ENCODE measurements at places on chromosomes 4 and X.

DNA sequence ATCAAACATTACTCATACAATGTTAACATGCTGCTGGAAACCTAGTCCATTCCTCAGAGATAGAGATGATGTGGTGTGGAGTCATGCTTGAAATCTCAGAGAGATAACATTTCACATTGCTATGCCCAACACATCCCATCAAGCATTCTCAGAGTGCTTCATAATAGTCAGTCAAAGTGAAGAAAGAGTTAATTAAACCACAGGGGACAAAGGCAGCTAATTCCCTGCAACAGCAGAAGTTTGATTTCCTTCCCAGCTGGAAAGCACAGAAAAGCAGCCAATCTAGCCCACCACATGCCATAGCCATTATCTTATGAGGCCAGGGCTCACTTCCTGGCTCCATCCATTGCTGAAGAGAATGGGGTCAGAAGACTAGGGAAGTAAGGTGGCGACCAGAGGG lies 8.9 kb downstream of the KDR start:
- no peak for DNase-seq

DNA sequence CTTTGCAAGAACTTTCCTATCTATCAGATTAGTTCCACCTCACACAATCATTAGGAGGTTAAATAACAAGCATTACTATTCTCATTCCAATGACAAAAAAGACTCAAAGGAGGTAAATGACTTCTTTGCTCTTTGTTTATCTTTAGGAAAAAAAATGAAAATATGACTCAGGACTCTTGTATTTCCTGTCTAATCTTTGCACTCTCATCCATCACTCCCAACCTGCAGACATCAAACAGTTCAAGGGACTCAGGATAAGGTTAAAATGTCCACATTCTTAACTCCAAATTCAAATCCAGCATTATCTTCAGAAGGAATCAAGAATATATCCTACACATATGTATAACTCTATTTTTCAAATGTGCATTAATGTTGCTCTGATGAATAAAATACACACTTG lies 139.6 kb downstream of the UNC5C start:
- DNase-seq, result no peak

- no peak for DNase-seq
Measured at GRCh38 chr4:14419516-14419915, 582.8 kb upstream of the CPEB2 start.

DNA sequence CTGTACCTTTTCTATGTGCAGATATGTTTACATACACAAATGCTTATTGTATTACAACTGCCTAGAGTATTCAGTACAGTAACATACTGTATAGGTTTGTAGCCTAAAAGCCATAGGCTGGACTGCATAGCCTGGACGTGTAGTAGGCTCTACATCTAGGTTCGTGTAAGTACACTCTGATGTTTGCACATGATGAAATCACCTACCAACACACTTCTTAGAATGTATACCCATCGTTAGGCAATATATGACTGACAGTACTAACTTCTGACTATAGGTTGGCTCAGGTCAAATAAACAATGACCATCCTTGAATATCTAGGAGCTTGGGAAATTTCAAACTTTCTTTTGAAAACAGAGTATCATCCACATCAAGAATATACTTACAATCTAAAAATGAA lies 139.0 kb downstream of the CORIN start:
- DNase-seq, result no peak

DNA sequence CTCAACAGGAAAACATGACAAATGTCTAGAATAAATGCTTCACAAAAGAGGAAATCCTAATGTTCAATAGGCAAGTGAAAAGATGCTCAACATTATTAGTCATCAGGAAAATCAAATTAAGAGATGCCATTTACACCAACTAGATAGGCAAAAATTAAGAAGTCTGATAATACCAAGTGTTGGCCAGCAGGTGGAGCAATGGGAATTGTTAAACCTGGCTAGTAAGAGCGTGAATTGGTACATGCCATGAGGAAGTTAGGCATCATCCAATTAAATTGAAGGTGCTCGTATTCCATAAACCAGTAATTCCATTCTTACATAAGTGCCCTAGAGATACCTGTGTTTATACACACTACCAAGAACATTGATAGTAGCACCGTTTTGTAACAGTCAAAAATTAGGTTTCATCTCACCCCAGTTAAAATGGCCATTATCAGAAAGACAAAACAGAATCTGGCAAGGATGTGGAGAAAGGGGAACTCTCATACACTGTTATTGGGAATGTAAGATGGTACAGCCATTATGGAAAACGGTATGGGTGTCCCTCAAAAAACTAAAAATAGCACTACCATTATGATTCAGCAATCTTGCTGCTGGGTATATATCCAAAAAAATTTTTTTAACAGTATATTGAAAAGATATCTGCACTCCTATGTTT lies 14.0 kb upstream of the ZCCHC18 start:
- peak; percentile 51 for DNase-seq

- peak; percentile 78 for DNase-seq
Measured at GRCh38 chr4:3436798-3437581, 4.8 kb upstream of the HGFAC start.

DNA sequence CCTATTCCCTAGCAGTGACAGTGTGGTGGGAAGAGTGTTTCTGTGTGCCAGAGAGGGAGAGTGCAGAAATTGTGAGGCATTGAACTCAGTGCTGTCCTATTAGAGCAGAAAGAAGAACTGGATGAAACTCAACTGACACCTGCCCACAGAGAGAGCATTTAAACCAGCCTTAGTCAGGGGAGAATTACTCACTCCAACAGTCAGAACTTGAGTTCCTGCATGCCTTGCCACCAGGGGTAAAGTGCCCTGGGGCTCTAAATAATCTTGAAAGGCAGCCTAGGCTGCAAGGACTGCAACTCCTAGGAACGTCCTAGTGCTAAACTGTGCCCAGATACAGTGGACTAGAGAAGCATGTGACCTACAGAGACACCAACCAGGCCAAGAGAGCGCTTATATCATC lies 12.8 kb downstream of the CYSLTR1 start:
- peak; percentile 63 for DNase-seq

DNA sequence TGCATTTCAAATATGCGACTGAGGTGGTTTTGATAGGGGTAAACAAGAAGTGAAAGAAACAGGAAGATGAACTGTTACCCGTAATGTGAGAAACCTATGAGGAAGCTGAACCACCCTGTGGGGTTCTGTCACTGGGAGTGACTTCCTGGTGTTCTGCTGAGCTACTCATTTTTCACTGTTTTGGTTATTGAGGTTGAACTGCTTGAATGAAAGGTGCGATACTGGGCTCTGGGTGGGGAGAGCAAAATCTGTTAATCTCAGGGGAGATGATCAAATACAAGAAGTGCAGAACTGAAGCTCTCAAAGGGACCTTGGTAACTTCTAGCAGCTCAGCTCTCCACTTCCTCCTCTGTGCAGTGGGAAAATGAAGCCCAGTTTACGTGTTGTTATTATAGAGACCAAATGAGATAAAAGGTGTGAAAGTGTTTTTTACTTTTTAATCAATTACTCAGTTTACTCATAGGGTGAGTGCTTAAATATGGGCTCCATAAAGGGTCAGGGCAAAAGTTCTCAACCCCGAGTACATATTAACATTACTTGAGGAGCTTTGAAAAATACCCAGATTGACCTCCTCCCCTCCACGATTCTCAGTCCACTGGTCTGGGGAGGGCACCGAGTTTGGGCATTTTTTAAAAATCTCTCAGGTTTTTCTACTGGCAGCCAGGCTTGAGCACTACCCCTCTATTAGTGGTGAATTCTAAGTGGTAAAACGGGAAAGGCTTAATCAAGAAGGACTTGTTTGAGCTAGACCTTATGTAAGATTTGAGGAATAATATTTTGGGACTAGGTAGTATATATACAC lies 66.7 kb downstream of the COQ2 start:
- no peak for DNase-seq

DNA sequence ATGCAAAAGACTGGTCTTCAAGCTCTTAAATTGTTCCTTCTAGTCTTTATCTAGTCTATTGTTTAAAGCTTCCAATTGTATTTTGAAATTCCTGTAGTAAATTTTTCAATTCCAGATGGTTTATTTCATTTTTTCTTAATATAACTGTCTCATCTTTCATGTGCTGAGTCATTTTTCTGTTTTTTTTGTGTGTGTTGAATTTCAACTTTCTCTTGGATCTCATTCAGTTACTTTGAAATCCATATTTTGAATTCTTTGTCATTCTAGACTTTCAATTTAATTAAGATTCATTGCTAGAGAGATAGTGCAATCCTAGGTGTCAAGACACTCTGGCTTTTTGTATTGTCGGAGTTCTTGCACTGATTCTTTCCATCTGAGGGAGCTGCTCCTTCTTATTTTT lies 128.0 kb upstream of the PRKG2 start:
- no peak for DNase-seq

DNA sequence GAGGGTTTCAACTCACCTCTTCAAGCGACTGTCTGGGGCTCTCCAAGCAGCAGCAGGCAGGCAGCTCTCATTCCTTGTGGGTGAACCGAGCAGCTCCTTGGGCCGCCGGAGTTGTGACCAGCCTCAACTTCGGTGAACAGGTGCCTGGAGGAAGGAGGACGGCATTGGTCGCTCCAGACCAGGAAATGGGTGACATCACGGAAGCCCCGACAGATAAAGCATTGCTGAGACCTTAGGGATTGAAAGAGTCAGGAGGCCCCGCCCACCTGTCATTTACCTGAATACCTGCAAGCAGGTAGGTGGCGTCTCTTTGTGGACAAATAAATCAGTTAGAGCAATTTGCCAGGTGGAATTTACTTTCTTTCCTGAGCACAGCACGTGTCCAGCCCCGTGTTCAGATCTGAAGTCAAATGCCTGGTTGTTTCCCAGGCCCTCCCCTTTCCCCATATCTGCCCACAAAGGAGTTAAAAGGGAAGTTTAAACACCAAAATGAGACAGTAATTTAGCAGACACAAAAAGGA lies at the start of gene LNX1:
Gene LNX1 (minus strand): TSS at position 115 of the 521 bp plus-strand sequence. CDS start 17,484 bp downstream, outside the sequence.
- peak; percentile 82 for DNase-seq

DNA sequence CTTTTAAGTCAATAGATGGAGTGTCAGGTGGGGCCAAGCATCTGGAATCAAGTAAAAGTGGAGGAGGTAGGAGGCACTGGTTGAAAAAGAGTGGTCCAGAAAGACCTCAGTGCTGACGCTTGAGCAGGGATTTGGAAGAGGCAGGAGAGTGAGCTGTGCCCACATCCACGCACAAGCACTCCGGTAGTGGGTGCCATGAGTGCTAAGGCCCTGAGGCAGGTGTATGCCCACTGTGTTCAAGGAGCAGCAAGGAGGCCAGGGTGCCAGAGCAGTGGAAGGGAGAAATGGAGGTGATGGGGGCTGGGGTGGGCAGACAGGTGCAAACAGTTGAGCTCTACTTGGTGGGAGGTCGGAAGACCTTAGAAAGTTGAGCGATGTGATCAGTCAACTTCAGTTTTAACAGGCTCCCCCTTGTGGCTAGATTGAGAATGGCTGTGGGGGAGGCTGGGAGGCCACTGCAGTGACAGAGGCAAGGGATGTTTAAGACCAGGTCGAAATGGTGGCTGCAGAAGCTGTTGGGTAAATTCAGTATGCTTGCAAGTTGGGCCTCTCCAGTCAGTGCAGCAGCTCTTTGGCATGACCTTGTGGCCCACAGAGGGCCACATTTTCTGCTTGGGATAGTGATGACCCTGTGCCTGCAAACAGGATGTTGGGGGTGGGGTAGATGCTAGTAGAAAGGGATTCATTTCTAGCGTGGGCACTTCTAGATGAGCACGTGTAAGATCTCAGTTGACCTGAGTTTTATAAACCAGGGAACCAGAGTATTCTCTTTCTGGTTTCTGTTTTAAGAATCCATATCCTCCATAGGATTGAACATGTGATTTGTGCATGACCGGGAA lies 12.7 kb downstream of the TKTL1 start:
- DNase-seq, result no peak

- no peak for DNase-seq
Measured at GRCh38 chr4:157514711-157515110, 294.2 kb downstream of the GRIA2 start.

DNA sequence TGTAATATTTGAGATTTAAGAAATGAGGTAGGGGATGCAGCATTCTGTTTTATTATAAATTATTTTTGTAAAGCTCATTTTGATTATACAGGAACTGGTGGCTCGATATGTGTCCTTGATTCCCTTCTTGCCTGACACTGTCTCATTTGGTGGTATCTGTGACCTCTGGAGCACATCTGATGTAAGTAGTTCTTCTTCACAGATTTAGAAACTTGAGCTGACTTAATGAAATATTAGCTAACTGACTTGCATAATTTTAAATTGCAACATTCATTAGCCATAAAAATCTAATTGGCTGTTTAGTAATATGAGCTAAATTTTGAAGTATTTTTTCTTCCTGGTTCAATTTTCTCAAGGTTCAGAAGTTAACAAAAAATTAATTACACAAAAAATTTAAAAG lies 69.1 kb downstream of the FBXL5 start:
- no peak for DNase-seq

DNA sequence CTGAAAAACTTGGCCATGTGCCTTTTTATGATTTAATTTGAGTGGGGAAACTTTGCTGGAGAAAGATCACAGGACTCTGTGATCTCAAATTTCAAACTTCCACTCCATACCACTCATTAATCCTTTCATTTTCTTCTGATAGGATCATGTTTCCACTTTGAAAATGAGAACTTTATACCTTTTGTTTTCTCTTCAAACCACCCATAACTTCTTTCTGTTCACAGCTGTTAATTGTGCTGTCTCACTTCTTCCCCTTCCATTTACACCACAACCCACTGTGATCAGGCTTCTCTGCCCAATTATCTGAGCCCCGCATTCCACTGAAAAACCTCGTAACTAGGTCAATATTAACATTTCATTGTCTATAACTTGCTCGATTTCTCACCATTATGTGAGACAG lies 47.0 kb upstream of the ARSJ start:
- no peak for DNase-seq

DNA sequence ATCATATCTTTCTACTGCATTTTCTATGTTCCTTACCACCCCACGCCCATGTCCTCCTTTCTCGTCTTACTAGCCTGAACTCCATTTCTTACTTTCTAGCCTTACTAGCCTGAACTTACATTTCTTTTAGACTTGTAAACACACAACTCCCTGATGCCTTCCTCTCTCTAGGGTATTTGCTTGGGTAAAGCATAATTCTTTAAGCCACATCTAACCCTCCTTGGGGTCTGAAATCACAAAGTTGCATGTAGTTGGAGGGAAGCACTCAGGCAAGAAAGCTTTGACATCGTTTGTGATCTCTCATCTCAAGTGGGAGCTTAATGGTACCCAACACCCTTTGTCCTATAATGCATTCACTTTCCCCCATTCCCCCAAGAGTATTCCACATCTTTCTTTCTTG lies 124.4 kb downstream of the SPOCK3 start:
- DNase-seq, result no peak

GRCh38 chr4:2363056-2363721 lies 55.3 kb downstream of the ZFYVE28 start:
- no peak for DNase-seq

- DNase-seq, result no peak
Measured at GRCh38 chr4:174635732-174636131, 113.4 kb upstream of the HPGD start.

- no peak for DNase-seq
Measured at GRCh38 chr4:44679060-44679459, 840 bp downstream of the GUF1 start.

Data from epithelial cell of prostate (primary cell).